Jurkat, Clone E6-1 (cell line): ENCODE measurements at places on chromosomes 12 and 14.

DNA sequence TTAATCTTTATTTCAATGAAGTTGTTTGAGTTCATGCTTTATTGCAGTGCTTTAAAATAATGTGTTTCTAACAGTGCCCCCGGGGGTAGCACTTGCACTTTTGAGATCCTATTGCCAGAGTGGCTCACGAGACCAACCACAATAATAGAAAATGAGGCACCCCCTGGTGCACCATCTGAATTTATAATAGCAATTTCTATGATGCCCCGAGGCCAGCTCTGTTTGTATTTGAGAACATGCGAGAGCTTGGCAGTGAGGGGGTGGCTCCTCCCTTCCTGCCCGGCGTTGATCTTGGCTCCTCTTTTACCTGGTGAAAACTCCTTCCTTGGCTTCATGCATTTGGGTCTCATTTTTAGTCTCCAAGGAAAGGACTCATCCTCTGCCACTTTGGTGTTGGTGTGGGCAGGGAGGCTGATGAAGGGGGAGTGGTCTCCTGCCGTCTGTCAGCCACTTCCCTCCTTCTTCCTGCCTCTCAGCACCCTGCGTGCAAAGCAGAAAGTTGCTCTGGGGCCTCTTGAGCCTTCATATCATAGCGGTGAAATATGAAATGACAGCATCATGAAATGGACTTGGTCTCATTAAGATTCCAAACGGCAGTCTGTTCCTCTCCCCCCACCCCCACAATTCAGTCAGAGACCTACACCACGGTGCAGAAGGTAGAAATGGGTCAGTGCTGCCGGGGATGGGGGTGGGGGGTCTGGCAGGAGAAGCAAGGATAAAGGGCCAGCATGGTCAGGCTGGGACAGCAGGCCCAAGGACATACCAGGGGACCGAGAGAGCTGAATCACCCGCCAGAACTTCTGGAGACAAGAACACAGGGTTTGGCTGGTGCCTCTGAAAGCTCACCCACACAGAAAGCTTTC is 17.7 kb upstream of the NRXN3 start:
- peak; percentile 40 for DNase-seq

- no peak for DNase-seq
These were observed 275.1 kb downstream of the PRKD1 start for GRCh38 chr14:29652571-29652970.

- no peak for DNase-seq
These were observed 112.8 kb upstream of the ATF7IP start for GRCh38 chr12:14252697-14253096.

DNA sequence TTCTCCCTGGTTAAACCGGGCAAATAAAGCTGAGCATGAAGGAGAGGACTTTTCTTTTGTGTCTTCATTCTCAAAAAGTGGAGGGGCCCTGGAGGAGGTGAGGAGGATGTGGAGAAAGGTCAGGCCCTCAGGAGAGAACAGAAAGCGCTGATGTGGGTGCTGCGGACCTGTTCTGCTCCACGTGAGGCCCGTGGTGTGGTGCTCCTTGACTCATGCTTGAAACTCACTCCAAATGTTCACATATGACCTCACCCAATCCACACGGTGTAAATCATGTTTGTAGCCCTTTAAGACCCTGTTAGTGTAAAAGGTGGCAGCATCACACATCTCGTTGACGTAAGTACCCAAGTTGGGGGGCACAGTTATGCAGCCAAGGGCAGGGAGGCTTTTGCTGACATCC is 126.2 kb downstream of the FOXN3 start:
- DNase-seq = no peak

- no peak for DNase-seq
These were observed 7.3 kb downstream of the PHLDA1 start for GRCh38 chr12:76024102-76024781.

GRCh38 chr14:79598339-79598738 is 613.0 kb downstream of the DIO2 start:
- DNase-seq = no peak

DNA sequence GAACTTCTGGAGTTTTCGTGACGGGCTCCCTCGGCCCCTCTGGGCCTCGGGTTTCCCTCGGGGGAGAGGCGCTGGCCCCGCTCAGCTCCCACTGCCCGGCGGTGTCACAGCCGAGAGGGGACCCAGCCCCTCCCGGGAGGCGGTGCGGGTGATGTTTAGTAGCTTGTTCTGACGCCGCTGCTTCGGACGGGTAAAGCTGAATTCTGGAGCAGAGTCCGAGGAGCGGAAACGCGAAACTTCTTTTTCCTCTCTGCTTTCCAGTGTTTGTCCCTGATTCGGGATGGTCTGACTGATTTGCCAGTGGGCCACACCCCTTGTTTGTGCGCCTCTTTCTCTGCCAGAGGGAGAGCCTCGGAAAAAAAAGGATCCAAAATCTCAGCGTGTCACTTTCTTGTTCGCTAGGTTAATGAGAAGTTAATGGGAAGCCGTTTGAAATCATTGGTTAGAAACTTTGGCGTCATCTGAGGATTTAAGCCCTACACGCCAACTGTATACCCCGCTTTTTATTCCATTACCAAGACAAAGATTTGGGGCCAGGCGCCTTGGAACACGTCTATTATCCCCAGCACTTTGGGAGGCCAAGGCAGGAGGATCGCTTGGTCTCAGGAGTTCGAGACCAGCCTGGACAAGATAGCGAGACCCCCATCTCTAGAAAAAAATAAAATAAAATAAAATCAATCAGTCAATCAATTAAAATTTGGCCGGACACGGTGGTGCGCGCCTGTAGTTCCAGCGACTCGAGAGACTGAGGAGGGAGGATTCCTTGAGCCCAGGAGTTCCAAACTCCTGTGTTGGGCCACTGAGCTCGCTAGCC is 756 bp downstream of the TULP3 start:
- no peak for DNase-seq

DNA sequence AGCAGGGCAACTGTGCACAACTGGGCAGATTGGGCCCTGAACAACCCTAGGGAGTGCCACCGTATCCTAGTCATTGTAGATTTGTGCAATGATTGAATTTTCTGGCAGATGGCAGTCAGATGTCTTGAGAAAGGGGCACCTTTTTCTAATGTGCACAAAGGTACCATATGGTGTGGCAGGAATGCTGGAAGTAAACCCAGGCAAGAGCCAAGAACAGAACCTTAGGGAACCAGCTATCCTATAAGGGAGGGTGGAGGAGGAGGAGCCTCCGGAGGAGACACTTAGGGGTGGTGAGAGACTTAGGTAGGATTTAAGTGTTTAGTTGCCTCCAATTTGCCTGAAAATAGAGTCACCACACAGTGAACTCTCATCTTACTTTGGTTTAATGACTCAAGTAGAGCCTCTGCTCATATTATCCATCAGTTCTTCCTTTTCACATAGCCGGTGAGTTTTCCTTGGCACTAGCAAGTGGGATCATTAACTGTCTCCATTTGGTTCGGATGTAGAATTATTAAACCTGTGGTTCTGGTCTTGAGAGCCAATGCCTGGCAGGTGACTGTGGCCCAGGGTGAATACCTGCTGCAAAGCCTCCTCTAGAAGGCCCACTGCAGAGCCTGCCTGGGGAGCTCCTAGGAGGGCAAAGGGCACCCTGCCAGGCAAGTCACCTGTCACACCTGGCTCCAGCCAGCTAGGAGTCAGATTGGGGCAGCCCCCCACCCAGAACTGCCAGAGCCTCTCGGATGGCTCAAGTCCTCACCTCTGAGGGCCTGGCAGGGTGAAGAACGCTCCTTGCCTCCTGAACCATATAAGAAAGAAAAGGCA is 184.4 kb upstream of the HIF1A start:
- DNase-seq = no peak

- DNase-seq = no peak
These were observed 11.6 kb downstream of the IAPP start for GRCh38 chr12:21384261-21384660.

DNA sequence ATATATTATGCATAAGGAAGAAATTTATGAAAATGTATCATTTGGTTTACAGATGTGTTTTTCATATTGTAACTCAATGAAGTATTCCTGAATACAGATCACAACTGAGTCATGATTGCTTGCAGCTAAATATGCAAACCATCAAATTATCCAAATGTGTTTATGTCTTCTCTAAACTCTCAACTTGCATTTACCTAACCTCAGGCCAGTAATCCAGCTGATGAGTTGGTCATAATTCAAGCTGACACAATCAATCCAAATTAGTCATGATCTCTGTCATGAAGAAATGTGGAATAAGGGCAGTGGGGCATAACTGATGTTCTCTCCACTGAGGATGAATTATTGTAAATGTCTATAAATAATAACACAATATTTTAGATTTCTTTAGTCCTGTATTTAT is 104.8 kb upstream of the CNTN1 start:
- DNase-seq = no peak

DNA sequence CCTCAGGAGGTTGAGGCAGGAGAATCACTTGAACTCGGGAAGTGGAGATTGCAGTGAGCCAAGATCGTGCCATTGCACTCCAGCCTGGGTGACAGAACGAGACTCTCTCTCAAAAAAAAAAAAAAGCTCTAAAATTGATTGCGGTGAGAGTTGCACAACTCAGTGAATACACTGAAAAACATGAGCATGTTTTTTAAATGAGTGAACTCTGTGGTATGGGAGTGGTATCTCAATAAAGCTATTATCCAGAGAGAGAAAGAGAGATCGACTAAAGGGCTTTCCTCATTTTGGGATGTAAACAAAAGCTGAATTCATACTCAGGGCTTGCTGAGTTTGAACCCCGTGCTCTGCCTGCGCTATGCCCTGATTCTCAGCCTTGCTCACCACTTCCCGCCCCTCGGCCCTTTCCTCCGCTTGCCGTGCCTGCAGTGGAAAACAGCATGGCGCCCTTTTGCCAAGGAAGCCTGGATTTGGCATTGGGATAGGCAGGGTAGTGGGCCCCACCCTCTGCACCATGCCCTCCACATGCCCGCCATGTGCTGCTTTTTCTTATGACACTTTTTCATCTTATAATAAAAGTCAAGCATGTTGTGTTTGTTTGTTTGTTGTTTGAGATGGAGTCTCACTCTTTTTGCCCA is 102.5 kb downstream of the LGMN start:
- DNase-seq = no peak

- no peak for DNase-seq
These were observed 106.9 kb upstream of the PPFIA2 start for GRCh38 chr12:81866081-81866480.

- DNase-seq = no peak
These were observed 79.7 kb downstream of the DUSP16 start for GRCh38 chr12:12482959-12483358.

GRCh38 chr14:104993808-104994591 is 8.4 kb downstream of the CLBA1 start:
- no peak for DNase-seq

GRCh38 chr12:12486661-12487240 is 75.9 kb downstream of the DUSP16 start:
- no peak for DNase-seq

GRCh38 chr12:131983554-131983953 is 33.8 kb downstream of the EP400 start:
- no peak for DNase-seq

GRCh38 chr12:115869604-115870003 is 407.9 kb downstream of the MED13L start:
- no peak for DNase-seq

DNA sequence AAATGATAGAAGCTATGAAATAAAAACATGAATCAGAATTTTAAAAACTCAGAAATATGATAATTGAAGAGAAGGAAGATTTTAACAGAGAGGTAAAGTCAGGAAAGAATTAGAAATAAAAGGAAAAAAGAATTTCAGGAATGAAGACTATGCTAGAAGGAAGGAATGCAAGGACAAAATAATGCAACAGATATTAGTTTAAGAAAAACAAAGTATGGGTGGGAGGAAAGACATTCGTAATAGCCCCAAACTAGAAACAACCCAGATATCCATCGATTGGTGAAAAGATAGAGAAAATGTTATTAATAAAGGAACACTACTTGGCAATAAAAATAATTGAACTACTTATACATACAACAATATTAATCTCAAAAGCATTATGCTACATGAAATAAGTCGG is 129.6 kb downstream of the AKAP6 start:
- DNase-seq = no peak

GRCh38 chr12:91606662-91607377 is 424.2 kb upstream of the DCN start:
- DNase-seq = no peak

DNA sequence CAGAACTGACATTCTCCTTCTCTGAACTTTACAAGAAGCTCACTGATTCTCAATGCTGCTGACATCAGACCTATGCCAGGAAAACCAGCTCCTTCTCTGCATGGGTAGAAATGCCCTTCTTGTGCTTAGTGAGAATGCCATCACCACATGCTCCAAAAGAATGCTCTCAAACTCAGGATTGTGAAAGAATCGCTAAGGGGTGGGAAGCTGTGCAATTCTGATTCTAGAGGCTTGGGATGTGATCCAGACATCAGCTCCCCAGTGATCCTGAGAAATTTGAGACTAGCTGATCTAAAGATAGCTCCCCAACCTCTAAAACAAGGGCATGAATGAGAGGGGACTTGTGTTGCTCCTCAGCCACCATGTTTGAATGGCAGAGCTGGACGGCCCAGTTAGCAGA is 113.2 kb downstream of the DPF3 start:
- no peak for DNase-seq

GRCh38 chr12:19120795-19121194 is 8.7 kb upstream of the PLEKHA5 start:
- DNase-seq = no peak

- no peak for DNase-seq
These were observed 359.9 kb downstream of the ADGRD1 start for GRCh38 chr12:131313635-131314034.

GRCh38 chr14:70254476-70254961 is 65.8 kb upstream of the SLC8A3 start:
- no peak for DNase-seq

GRCh38 chr14:66624336-66624937 is 116.5 kb downstream of the GPHN start:
- DNase-seq = peak; percentile 47

DNA sequence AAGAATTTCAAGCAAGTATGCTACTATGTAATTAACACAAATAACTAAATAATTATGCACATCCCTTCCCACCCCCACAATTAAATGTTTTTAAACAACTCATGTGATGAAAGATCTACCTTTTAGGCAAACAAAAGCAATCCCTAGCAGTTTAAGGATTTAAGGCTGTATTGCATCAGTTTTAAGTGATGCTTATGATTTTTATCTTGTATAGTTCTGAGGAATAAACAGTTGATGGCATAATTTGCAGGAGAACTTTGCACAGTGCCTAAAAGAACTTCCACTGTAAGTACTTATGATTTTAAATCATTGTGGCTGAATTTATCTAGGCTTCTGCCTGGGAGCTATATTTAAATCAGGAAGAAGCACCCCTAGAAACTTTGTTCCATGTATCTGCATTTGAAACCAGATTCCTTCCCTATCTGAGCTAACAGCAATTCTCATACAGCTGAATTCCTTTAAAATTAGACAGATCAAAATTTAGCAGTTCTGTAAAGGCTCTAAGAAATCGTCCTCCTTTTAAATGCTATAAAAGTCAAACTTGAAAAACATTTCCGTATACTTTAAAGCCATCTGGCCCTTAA is 388.6 kb downstream of the BCAT1 start:
- no peak for DNase-seq

GRCh38 chr14:61409782-61410181 is 88.4 kb downstream of the PRKCH start:
- DNase-seq = no peak

GRCh38 chr12:126447346-126447745 is 1382.1 kb downstream of the AACS start:
- no peak for DNase-seq
